Thoracic aorta (tissue), 2 donors: ENCODE measurements at places on chromosomes 5 and 9. TPM values are rescaled to one million over a fixed set of nuclear protein-coding genes. Genes with fewer than 3 reads are reported as not detected.

- no peak for DNase-seq
Observed at GRCh38 chr5:61866930-61867329, 439.1 kb upstream of the KIF2A start.

GRCh38 chr9:749716-750115 lies 91.8 kb upstream of the DMRT1 start:
- no peak for DNase-seq

DNA sequence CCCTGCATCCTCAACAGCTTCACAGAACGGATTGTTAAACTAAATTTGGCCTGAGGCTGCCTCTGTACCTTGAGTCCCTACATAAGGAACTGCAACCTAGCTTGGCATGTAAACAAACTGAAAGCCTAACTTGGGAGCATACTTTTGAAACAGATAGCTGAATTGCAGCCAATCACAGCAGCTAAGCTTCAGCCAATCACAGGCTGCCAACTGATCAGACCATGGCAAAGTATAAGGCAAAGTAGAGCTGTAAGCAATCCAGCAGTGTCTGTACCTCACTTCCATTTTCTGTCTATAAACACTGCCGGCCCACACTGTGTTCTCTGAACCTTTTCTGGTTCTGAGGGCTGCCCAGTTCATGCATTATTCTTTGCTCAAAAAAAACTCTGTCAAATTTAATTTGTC lies 8.9 kb upstream of the ZNF483 start:
- no peak for DNase-seq

- no peak for DNase-seq
Observed at GRCh38 chr5:147332658-147333057, 97.8 kb downstream of the STK32A start.

DNA sequence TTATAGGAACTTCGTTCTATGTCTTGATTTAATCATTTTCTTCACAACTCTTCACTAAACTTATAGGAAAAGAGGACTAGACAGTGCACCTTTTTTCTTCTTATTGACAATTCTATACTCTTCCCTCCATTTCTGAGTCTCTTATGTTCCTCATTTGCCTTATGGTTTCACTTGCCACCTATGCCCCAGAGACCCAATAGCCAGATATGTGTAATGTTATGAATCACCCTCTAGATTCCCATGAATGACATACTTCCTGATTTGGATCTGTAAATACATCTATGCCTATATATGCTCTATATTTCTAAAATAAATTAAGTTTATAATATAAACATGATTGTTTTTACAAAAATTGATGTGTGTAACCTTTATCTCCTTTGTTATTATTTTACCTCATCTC lies 514.1 kb upstream of the MEF2C start:
- DNase-seq, result no peak

- no peak for DNase-seq
Observed at GRCh38 chr9:100428871-100429654, 2.1 kb downstream of the MSANTD3 start.

DNA sequence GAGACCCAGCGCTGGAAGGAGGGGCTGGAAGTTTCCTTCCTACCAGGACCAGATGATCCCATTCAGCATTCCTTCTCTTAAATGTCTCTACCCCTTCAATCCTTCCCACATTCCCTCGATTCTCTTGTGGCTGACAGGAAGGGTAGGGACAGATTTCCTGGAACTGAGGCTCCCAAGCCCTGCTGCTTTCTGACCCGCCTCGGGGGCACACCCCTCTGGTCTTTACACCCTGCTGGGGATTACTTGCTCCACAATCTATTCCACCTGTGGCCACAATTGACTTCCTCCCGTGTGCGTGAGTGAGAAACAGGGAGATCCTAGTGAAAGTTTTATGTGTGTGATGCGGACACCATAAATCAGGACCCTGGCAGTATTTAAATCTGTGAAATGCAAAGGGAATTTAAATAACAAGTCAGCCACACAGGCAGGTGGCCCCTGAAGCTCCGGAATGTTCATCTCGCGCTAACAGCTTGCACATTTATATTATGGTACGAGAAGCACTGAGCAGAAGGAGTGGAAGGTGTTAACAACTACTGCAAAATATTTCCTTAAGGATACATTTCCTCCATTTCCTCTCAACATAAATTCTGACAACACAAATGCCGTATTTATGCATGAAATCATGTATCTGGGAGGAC lies 237.5 kb downstream of the SLIT3 start:
- DNase-seq, result no peak

DNA sequence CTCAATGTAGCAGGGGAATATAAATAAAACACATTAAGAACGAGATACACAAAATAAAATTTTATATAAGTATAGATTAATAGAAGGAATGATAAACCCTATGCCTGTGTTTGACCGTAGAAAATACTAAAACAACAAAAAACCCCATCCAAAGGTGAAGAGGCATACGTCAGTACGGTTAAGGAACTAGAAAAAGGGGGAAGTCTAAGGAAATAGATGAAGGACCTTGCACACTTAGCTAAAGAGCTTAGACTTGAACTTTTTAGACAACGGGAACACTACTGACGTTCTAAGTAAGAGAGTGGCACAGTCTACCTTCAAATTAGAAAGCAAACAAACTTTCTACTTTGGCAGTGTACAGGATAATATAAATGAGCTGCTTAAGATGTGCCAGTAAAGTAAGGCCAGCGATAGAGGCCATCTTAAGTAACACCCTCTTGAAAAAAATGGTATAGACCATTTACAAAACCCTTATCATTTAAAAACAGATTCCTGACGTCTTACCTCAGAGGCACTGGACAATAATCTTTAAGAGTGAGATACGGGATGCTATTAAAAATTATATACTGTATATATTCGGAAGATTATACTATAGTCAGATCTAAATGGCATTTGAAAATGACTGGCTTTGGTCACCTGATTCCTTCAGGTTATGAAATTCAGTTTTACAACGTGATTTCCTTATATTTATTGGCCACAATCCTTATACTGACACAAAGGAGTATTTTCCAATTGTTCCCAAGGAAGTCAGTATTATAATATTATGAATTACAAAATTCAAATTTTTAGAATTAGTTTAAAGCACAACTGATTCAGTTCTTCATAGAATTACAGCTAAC lies 8.5 kb downstream of the PANK3 start:
- DNase-seq, result no peak

Gene PCA3
- total RNA-seq, result not detected

Gene RNF183
- total RNA-seq, result not detected

Gene KIF12
- total RNA-seq, result not detected

Gene PCDHA4
- total RNA-seq, result 0.81 TPM

Gene HMCN2
- 2.4 TPM for total RNA-seq

Gene PCDHA13
- 0.54 TPM for total RNA-seq
